ENCODE measurements at places on chromosomes 4 and X. TPM values are rescaled to one million over a fixed set of nuclear protein-coding genes. Genes with fewer than 3 reads are reported as not detected.

HTATSF1 gene
- 39.2 TPM for total RNA-seq

GSTCD gene
- total RNA-seq: 12.5 TPM

MCUB gene
- 32.7 TPM for total RNA-seq

ATP8A1 gene
- total RNA-seq: 0.59 TPM

ETDB gene
- not detected for total RNA-seq

GAB3 gene
- total RNA-seq: 3.5 TPM

CTAG1A gene
- not detected for total RNA-seq

TMEM35A gene
- 4.2 TPM for total RNA-seq

GPR173 gene
- total RNA-seq: 2.4 TPM

ARSJ gene
- 23.5 TPM for total RNA-seq

TLR1 gene
- 0.60 TPM for total RNA-seq

DOK7 gene
- total RNA-seq: 0.32 TPM

Measured in smooth muscle cell of the umbilical artery (primary cell).